B cell (primary cell): ENCODE measurements at places on chromosomes 12 and 14. TPM values are rescaled to one million over a fixed set of nuclear protein-coding genes. Genes with fewer than 3 reads are reported as not detected.

GLS2 gene
- total RNA-seq = 5.3 and 7.2 TPM in 2 replicates

DNA sequence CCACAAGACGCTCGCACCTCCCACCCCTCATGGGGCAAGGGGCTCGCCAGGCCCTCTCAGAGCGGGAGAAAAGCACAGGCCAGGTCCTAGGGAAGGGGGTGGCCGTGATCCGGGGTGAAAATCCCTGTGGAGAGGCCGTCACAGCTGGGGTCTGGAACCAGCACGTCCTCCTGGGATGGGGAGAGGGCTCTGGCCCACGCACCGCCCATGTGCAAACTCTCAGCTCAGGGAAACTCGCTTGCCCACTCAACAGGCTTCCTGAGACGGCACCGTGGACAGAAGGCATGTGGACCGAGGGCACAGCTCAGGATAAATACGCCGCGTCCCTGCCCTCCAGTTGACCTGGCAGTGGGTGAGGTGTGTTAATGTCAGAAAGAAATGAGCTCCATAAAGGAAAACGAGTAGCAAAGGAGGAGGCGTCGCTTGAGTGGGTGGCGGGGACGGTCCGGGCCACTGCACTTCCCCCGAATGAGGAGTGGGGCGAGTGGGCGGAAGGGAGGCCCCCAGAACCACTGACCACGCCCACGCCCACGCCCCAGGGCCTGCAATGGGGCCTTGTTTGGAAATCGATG is 57.6 kb upstream of the GALNT9 start:
- no peak overlapping the region for H3K27ac ChIP-seq
- H3K4me1 ChIP-seq = no peaks in the 10 kb centered on the region
- no peaks in the 10 kb centered on the region for H3K27me3 ChIP-seq
- no peaks in the 10 kb centered on the region for H3K36me3 ChIP-seq

GRCh38 chr12:42192258-42192657 is 45.8 kb downstream of the YAF2 start:
- H3K4me1 ChIP-seq = peaks cover 7% of the 10 kb centered on the region
- DNase-seq = no peak
- H3K27me3 ChIP-seq = no peaks in the 10 kb centered on the region

- no peak for DNase-seq
- H3K36me3 ChIP-seq = no peaks in the 10 kb centered on the region
- no peak overlapping the region for H3K27ac ChIP-seq
- no peaks in the 10 kb centered on the region for H3K27me3 ChIP-seq
- H3K4me1 ChIP-seq = no peaks in the 10 kb centered on the region
Observed at GRCh38 chr14:68541178-68541896, 251.5 kb downstream of the ZFP36L1 start.

GRCh38 chr12:124954771-124955170 is 34.2 kb downstream of the DHX37 start:
- H3K4me1 ChIP-seq = no peaks in the 10 kb centered on the region
- no peak for DNase-seq
- no peak overlapping the region for H3K27ac ChIP-seq
- H3K27me3 ChIP-seq = no peaks in the 10 kb centered on the region
- H3K36me3 ChIP-seq = peaks cover 58% of the 10 kb centered on the region
